Activated CD4-positive, alpha-beta T cell treated with anti-CD3 and anti-CD28 coated beads, Interleukin-10, Interleukin-2, amounts not matched to agents 100 ng/mL and 50 ng/mL, durations not matched to agents 16 hours and 8 hours (primary cell): ENCODE measurements at places on chromosomes 2 and 18.
A peak's percentile ranks its signal among the peaks of the same experiment; 100 is the strongest.

GRCh38 chr2:152441961-152442360 is 107.0 kb downstream of the FMNL2 start:
- DNase-seq = no peak

DNA sequence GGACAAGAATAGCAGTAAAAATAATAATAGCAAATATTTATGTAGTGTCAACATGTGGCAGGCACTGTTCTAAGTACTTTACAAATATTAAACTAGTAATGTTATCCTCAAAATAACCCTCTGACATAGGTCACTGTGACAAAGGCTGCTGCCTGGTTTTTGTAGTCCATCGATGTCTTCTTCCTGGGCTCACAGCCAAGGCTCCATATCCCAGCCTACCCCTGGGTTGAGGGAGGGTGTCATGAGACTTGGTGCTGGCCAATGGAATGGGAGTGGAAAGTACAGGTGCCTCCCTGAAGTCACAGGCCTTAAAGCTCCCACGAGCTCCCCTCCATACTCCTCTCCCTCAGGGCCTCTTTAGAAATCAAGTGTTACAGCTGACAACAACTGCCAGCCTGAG is 159.3 kb downstream of the CYRIA start:
- DNase-seq = no peak

GRCh38 chr2:19496646-19497045 is 138.2 kb upstream of the OSR1 start:
- DNase-seq = no peak

DNA sequence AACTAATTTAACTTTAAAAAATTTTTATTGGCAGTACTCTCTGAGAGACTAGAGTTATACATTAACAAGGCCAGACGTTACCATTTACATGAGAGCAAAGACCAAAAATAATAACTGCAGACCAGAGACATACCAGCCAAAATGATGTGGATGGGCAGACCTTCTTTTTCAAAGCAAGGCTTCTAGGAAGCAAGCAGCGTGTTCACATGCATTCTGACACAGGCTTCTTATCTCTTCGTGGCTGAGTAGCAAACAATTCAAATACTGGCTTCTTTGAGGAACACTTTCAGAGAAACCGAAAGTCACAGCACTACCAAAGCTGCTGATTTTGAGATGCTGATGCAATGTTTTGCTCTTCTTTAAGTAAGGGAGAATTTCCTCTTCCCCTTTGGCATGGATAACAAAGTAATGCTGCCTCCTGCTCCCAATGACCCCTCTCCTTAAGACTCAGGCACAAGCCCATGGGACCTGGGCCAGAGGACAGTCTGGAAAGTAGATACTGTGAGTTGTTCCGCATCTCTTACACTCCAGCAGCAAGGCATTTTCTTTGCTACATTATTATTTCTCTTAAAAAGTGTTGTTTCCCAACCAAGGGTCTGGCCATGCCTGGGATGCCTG is 181.9 kb downstream of the MREG start:
- DNase-seq = peak; percentile 27

DNA sequence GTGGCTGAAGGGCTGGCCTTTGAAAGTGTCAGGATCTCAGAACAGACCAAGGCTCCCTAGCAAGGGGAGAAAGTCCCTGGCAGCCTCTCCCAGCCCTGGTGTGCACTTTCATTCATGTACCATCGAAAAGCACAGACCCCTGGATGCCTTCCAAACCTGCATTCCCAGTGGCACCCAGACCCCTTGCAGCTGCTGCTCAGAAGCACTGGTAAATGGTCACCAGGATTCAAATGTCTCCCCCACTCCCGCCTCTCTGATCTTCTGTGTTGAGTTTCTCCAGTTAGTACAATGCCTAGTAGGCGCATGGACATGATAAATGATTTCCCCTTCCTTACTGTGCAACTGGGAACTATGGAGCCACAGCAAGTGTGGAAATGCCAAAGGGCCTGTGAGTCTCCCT is 180.0 kb downstream of the GLI2 start:
- DNase-seq = no peak

DNA sequence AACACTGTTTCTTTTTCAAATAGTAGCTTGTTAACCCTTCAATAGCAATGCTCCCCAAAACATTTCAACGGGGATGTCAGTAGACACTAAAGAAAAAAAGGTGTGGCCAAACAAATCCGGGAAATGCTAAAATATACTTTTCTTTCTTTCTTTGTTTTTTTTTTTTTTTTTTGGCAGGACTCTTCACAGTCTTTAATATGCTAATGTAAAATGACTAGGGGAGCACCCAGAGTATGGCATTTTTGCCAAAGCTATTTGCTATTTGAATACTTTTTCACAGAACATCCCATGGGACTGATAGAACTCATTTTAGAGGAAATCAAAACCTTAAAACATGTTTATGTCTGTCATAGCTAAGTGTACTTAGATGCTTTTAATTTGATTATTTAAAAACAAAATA is 32.1 kb downstream of the ATF2 start:
- DNase-seq = no peak

GRCh38 chr2:23505984-23506380 is 121.0 kb downstream of the KLHL29 start:
- DNase-seq = no peak

- no peak for DNase-seq
Observed at GRCh38 chr18:55152801-55153200, 193.5 kb upstream of the CCDC68 start.

GRCh38 chr2:15471606-15472005 is 89.5 kb downstream of the NBAS start:
- DNase-seq = no peak

GRCh38 chr2:42102024-42102590 is 54.3 kb downstream of the PKDCC start:
- peak; percentile 93 for DNase-seq

GRCh38 chr2:64651590-64651989 is 2.1 kb downstream of the SERTAD2 start:
- no peak for DNase-seq

GRCh38 chr18:12867441-12868123 is 16.5 kb downstream of the PTPN2 start:
- no peak for DNase-seq

DNA sequence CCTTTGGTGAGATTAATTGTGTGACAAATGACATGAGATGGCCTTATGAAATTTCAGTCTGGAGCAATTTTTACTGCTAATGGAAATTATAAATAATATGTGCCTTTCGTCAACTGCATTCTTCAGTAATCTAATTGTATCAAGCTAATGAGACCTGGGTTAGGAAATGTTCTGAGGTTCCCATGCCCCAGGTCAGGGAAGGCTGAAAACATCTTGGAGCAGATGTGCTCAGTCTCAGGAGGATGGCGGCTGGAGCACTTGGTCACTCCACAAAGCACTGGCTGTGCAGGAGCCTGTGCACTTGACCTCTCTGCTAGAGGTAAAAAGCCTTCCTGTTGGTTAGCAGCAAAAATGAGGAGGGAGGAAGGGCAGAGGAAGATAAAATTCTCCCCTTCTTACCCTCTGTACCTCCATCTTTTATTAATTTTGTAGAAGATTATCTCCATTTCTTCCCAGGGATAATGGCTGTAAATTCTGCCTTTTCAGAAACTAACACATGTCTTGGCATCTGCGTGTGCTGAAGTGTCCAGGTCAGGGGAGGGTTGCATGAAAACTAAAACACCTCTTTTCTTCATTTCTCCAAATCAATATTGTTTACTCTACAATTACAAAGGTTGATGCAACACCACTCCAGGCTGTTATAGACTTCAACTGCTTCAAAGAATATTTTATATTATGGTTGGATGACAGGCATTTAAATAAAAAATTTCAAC is 1606.4 kb upstream of the ACVR2A start:
- DNase-seq = no peak

- DNase-seq = no peak
Observed at GRCh38 chr2:43774617-43775016, 778 bp downstream of the DYNC2LI1 start.

GRCh38 chr2:235848055-235848454 is 320.1 kb downstream of the GBX2 start:
- DNase-seq = no peak

GRCh38 chr2:15427987-15428386 is 133.1 kb downstream of the NBAS start:
- no peak for DNase-seq

DNA sequence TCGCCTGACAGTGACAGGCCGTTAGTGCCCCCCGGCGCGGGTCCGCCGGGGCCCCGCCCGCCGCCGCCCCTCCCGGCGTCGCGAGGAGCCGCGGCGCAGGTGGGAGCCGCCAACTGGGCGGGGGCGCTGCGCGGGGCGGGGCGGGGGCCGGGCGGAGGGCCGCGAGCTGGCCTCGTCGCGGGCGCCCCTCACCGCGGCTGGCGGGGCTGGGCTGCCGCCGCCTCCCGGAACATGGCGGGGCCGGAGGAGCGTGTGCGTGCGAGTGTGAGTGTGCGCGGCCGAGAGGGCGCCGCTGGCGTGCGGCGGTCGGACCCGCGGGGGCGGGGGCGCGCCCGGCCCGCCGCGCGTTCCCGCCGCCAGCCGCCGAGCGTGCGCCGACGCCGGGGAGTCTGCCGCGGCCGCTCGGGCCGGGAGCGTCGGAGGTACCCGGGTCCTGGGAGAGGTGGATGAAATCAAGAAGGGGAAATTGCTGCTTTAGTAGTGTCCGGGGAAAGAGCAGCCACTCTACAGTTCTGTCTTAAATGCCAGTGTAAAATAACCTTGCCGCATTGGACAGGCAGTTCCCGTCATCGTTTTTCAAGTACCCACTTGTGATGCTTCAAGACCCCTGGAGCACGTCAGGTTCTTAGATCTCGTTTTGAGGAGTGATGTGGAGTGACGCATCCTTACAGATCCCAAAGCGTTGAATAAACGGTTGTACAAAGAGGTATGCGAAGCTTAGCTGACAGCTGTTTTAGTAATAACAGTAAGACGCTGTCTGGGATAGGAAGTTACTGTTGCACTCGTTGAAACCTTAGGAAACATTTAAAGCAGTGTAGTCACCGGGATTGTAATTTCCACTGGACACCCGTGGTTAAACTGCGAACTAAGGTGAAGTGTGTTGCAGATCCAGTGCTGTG is 836 bp downstream of the ANKRD12 start:
- DNase-seq = peak; percentile 80

GRCh38 chr18:27863780-27864430 is 313.0 kb downstream of the CDH2 start:
- DNase-seq = no peak

- no peak for DNase-seq
Observed at GRCh38 chr2:72895154-72895553, 7.9 kb downstream of the SPR start.

DNA sequence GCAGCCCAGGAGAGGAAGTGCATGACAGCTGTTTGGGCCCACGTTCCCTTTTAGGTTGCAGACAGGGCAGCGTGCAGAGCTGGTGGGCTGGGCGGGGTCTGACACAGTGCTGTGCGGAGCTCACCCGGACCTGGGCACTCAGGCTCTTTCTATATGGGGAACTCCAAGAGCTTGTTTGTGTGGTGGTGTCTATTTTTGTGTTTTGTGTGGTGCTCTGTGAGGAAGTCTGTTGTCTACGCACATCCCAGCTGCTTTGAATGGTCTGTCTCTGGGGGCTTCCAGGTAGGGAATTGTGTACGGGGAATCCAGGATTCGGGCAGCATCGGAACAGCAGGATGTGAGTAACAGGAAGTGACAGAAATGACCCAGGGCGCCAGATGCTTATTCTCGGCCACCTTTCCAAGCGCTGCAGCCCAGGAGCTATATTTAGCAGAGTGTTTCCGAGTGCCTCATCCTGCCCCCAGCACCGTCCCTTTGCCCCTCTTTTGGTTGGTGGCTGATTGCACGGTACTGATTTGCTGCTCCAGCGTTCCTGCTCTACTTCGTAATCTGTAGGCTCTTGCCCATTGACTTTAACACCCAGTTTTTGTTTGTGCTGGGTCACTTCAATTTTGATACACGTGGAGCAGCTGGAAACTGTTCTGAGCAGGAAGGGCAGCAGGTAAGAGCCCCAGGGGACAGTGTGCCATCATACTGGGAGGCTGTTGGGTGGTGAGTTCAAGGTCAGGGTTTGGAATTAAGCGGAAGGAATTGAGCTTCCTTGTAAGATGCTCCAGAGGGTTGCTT is 64.7 kb downstream of the DGKD start:
- DNase-seq = peak; percentile 50

DNA sequence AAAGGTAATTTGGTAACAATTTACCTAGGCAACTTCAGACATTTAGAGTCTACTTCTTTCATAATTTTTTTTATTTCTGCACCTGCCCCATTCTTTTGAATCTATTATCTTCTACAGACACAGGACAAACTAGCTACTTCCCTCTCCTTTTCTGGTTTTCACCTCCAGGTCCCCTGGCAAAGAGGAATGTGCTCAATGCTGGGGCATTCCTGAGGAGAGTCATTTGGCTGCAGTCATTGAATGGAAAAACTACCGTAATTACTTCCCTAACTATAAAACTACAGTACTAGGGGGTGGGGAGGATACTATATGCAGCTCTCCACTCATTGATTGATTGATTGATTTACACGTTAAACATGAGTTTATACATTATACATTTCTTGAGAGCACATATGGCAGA is 11.2 kb upstream of the ARHGAP28 start:
- no peak for DNase-seq

GRCh38 chr2:190173392-190173791 is 110.9 kb upstream of the MSTN start:
- no peak for DNase-seq

DNA sequence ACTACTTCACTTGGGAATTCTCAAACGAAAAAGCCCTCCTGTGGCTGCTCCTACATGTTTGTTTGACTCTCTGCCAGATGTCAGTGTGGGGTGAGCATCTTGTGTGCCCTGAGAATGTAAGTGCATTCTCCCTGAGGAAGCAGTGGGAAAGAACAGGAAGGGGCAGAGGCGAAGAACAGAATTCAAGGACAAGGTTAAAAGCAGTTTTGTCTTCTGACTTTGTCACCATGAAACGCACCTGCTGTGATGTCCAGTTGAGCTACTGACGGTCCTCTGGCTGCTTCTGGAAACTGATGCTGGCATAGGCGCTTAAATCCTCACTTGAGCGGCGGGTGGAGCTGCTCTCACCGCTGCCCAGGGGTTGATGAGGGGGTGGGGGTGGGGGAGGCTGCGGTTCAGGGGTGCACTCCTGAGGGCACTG is 4.9 kb downstream of the IRS1 start:
- DNase-seq = no peak

- DNase-seq = no peak
Observed at GRCh38 chr2:10327896-10328669, 25.4 kb downstream of the HPCAL1 start.

DNA sequence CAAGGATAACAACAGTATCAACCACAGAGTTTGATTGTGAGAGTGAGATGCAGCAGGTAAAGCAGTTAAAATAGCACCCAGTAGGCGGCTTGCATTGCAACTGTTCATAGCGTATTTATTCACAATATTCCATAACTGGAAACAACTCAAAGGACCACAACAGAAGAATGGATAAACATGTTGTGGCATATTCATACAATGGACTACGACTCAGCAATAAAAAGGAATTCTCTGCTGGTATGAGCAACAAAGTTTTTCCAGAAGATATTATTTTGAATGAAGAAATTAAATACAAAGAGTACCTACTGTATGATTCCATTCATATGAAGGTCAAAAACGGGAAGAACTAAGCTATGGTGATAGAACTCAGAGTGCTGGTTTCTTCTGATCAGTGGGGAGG is 25.2 kb downstream of the GPATCH11 start:
- no peak for DNase-seq

GRCh38 chr18:26804519-26804918 is 61.0 kb downstream of the AQP4 start:
- DNase-seq = no peak

GRCh38 chr2:150090031-150090430 is 397.4 kb downstream of the RND3 start:
- DNase-seq = no peak

- DNase-seq = no peak
Observed at GRCh38 chr2:60486551-60486950, 66.9 kb downstream of the BCL11A start.

- no peak for DNase-seq
Observed at GRCh38 chr18:48781163-48781987, 169.4 kb downstream of the SMAD7 start.
